ENCODE measurements at places on chromosomes 12 and 14. TPM values are rescaled to one million over a fixed set of nuclear protein-coding genes. Genes with fewer than 3 reads are reported as not detected.

GRCh38 chr14:98914942-98915341, 357.1 kb downstream of the BCL11B start:
- no peak for DNase-seq

GRCh38 chr14:100450049-100450448, 126.9 kb downstream of the SLC25A47 start:
- no peak for DNase-seq

- no peak for DNase-seq
These were observed 185.1 kb upstream of the DDHD1 start for GRCh38 chr14:53338192-53338591.

GRCh38 chr12:102372087-102372486, 108.3 kb downstream of the IGF1 start:
- DNase-seq: no peak

DNA sequence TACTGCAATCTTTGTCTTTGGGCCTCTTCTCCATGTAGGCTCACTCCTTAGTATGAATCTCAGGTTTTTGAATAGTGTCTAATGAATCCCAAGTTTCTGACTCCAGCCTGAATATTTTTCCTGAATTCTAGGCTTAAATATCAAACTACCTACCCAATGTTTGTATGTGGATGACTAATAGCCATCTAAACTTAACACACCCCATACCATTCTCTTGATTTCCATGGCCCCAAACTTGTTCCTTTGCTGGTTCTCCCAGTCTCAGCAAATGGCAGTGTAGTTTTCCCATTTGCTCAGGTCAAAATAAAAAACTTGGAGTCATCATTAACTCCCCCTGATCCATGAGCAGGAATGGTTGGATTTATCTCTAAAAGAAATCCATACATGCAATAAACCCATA, 18.8 kb upstream of the SDR39U1 start:
- no peak for DNase-seq

DNA sequence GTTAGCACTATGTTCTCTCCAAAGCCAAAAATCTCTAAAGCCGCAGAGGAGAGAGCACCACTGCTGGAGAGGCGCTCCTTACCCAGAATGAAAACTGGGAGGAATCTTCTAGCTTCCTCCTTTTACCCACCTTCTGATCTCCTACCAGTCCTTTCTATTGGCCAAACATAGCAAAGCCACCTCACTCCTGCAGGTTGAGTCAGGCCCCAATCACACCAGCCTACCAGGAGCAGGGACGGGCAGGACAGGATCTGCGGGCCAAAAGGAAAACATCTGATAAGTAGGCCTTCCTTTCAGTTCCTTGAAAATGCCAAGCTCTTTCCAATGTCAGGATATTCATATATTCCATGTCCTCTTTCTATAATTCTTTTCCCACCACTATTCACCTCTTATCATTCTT, 197.7 kb upstream of the CNOT2 start:
- DNase-seq: no peak

DNA sequence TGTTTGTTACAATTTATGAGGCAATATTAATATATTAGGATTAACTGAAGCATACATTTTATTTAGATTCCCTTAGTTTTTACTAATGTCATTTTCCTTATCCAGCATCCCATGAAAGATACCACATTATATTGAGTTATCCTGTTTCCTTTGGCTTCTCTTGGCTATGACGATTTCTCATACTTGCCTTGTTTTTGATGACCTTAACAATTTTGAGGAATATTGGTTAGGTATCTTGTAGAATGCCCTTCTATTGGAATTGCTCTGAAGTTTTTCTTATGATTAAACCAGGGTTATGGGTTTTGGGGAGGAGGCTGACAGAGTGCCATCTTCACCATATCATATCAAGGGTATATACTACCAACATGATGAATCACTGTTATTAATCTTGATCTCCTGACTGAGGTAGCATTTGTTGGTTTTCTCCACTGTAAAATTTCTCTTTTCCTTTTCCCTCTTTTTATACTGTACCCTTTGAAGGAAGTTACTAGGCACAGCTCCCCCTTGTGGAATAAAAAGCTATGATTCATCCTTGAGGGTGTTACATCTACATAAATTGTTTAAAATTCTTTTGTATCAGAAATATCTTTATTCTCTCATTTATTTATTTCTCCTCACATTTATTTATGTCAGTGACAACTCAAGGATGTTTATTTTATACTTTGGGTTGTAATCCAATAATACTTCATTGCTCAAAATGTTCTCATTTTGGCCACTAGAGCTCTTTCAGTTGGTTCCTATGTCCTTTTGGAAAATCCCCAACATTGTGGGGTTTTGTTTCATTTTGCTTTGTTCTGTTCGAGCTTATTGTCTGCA, 239.0 kb downstream of the SLC16A7 start:
- no peak for DNase-seq

GRCh38 chr14:96554315-96554910, 52.2 kb downstream of the PAPOLA start:
- DNase-seq: no peak

DNA sequence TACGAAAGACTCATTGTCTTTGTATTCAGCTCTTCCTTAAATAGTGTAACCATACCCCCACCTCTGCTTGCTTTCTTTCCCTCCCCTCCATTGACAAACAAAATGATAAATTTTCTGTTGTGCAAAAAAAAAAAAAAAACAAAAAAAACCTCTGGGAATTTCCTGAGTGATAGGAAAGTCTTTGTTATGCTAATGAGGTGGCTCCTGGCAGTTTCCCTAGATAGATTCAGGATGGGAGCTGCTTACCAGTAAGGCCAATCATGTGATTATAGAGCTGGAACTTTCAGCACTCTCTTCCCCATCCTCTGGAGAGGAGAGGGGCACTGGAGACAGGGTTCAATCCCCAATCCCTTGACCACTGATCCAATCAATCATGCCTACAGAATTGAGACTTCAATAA, 120.5 kb downstream of the NUAK1 start:
- DNase-seq: no peak

DNA sequence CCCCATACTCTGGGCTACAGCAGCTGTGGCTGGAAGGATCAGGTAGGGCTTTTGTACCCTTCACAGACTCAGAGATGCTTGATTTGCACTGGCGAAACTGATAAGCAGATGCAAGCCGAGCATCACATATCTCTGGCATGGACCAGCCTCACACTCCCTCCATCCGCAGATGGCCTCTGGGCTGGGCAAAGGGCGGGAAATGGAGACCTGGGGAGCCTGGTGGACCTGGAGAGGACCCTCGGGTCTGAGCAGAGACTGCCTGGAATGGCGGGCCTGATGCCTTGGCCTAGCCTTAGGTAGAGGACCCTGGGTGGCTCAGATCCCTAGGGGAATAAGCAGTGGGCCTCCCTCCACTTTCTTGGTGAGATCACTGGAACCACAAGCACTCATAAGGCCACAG, 53.2 kb downstream of the GALNT16 start:
- DNase-seq: no peak

DNA sequence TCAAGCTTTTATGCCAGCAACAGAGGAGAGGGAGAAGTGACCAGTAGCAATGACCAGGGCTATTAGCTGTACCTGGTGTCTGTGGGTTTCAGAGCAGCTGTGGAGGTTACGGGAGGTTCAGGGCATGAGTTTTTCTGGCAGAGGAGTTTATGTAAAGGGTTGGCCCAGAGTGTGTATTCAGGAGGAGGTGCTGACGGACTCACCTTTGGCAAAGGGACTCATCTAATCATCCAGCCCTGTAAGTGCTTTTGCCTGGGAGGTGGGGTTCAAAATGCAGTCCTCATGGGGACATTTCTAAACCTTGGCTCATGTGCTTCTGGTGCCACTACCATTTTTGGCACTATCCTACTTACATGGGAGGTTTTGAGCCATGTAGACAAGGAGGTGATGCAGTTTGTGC, 95.3 kb downstream of the DAD1 start:
- no peak for DNase-seq

GRCh38 chr12:22380031-22380430, 45.5 kb upstream of the ST8SIA1 start:
- no peak for DNase-seq

- DNase-seq: no peak
These were observed 764 bp downstream of the RBM25 start for GRCh38 chr14:73058922-73059673.

DNA sequence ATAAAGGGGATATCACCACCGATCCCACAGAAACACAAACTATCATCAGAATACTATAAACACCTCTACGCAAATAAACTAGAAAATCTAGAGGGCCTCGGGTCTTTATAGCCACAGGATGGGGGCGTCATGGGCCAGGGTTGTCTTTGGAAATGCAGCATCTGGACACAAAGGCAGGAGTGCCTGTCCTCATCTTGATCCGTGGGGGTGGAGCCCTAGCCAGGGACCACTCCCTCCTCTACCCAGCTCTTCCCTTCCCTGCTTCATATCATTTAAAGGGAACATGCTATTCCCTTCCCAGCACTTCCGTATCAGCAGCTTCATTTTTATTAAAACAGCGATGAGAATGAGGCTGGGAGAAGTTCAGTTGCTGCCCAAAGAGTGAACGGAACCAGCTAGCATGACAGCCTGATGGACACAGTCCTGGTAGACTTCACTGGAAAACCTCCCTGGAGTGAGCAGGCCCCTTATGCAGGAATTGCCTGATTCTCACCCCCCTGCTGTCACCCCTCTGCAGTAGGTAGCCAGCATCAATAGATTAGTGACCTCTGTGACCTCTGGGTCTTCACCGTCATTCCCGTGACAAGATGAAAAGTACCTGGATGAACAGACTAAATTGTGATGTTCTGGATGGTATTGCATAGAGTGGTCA, 251.4 kb upstream of the RGS6 start:
- DNase-seq: peak; percentile 39

- no peak for DNase-seq
These were observed 368.3 kb downstream of the ZFP36L1 start for GRCh38 chr14:68424443-68425172.

DNA sequence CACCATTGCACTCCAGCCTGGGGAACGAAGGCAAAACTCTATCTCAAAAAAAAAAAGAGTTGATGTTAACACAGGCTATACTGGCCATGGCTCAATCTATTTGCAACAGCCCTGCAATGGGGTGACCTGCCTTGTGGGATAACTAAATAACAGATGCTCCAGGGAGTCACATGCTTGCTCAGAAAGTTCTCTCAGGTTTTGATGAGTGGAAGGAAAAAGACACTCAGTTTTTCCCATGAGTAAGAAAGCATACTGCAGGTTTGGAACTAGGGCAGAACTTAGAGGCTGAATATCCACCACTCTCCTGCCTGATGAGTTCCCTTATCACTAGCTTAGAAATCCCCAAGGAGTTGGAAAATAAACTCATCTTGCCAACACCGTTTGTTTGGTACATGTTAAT, 16.9 kb downstream of the WSB2 start:
- DNase-seq: no peak

- DNase-seq: no peak
These were observed 39.3 kb upstream of the CAPRIN2 start for GRCh38 chr12:30794020-30794419.

- DNase-seq: no peak
These were observed 26.9 kb upstream of the CCDC88C start for GRCh38 chr14:91444335-91445020.

GRCh38 chr12:75724928-75725312, 213.5 kb upstream of the KRR1 start:
- no peak for DNase-seq

GRCh38 chr14:56633544-56633943, 53.9 kb downstream of the TMEM260 start:
- no peak for DNase-seq

- DNase-seq: peak; percentile 78
These were observed 379.6 kb downstream of the LRIG3 start for GRCh38 chr12:58540480-58541299.

- no peak for DNase-seq
These were observed 28.5 kb downstream of the JDP2 start for GRCh38 chr14:75456069-75456996.

CFAP54 gene
- 0.33 TPM for polyA plus RNA-seq

OTX2 gene
- 155 TPM for polyA plus RNA-seq

NCKAP5L gene
- 16.3 TPM for polyA plus RNA-seq

SPX gene
- polyA plus RNA-seq: 0.38 TPM

PLD4 gene
- polyA plus RNA-seq: 0.06 TPM

RTL1 gene
- polyA plus RNA-seq: 0.02 TPM

PLEKHH1 gene
- 28.3 TPM for polyA plus RNA-seq

ZDHHC22 gene
- 23.8 TPM for polyA plus RNA-seq

PTPN21 gene
- polyA plus RNA-seq: 8.2 TPM

MYRFL gene
- 1.1 TPM for polyA plus RNA-seq

PRR4 gene
- 1.9 TPM for polyA plus RNA-seq

GDF3 gene
- 4.3 TPM for polyA plus RNA-seq

GALNT4 gene
- 0.45 TPM for polyA plus RNA-seq

DGKA gene
- 15.9 TPM for polyA plus RNA-seq

ABHD12B gene
- polyA plus RNA-seq: 4.0 TPM

All from H1 (cell line).